ENCODE measurements at places on chromosomes 3 and 15.

DNA sequence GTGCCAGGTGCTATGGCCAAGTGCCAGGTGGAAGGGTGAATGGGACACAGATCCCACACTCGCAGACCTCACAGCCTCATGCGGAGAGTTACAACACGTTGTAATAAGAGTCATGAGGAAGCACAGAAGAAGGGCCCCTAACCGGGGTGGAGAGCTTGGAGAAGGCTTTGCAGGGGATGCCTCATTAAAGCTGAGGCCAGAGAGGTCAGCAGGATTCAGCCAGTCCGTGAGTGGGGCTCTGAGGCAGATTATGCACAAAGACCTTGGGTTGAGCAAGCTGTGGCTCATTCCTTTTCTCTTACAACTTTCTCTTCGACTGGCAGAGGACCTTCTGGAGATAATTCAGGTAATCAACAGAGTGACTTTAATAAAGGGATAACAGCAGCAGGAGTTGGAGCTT is 65.3 kb upstream of the SNRK start:
- DNase-seq: no peak

- peak; percentile 8 for DNase-seq
These were observed 31.9 kb upstream of the ZNF280D start for GRCh38 chr15:56765251-56765650.

DNA sequence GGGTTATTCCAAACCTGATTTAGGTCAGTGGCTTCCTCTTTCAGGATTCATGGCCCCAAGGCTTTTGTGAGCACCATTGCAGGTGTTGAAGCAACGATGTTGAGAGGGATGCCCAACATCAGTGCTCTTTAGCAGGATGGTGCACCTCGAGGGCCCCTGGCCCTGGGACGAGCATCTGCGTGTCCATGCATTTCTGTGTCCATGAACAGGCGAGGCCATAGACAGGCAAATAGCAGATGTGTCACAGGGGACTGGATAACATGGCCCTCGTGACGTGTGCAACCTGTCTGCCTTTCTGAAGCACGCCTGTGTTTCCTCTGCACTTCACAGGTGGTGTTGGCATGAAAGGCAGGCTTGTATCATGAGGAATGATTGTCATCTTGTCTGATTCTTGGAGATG is 132.3 kb downstream of the SNRPN start:
- no peak for DNase-seq

GRCh38 chr3:150495149-150495548 is 51.1 kb downstream of the SERP1 start:
- DNase-seq: no peak

GRCh38 chr3:150349314-150350097 is 58.6 kb upstream of the TSC22D2 start:
- no peak for DNase-seq

DNA sequence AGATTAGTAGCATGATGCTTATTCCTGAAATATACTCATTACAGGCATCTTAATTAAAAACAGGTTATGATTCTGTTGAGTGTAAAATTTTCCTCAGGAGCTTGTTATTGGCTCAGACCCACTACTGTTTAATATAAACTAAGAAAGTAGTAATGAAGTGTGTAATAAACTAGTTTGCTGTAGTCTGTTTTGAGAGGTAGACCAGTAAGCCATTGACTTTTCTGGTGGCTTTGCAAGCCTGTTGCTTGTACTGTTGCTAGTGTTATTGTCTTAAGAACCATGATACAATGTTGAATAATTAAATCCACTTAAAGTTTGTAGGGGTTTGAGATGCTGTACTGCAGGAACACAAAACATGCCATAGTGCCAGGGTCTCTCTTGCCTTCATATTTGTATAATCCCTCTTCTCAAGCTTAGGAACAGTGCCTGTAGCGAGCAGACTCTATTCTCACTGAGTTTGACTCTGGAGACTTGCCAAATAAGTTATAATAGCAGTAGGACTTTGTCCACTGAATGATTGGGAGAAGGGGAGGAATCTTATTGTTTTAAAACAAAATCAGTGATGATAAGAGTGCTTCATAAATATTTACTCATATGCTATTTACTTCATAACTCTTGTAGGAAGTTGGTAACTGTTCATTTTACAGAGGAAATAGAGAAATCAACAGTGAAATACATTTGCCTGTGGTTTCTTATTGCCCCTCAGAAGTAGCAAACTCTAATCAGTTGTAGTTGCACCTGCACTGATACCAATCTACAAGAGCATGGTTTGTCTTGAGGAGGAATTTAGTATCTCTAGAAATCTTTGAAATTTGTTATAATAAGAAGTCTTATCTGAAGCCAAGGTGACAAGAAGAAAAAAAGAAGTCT is 13.4 kb downstream of the TCF12 start:
- DNase-seq: peak; percentile 65

- DNase-seq: no peak
These were observed 920.7 kb upstream of the NR2F2 start for GRCh38 chr15:95409626-95410310.

GRCh38 chr3:94185753-94186152 is 122.9 kb downstream of the NSUN3 start:
- peak; percentile 2 for DNase-seq

- DNase-seq: no peak
These were observed 67.3 kb downstream of the P2RY1 start for GRCh38 chr3:152902141-152902669.

GRCh38 chr15:63180746-63181145 is 8.7 kb upstream of the RAB8B start:
- DNase-seq: no peak

GRCh38 chr3:161316006-161316689 is 55.2 kb downstream of the SPTSSB start:
- DNase-seq: no peak

DNA sequence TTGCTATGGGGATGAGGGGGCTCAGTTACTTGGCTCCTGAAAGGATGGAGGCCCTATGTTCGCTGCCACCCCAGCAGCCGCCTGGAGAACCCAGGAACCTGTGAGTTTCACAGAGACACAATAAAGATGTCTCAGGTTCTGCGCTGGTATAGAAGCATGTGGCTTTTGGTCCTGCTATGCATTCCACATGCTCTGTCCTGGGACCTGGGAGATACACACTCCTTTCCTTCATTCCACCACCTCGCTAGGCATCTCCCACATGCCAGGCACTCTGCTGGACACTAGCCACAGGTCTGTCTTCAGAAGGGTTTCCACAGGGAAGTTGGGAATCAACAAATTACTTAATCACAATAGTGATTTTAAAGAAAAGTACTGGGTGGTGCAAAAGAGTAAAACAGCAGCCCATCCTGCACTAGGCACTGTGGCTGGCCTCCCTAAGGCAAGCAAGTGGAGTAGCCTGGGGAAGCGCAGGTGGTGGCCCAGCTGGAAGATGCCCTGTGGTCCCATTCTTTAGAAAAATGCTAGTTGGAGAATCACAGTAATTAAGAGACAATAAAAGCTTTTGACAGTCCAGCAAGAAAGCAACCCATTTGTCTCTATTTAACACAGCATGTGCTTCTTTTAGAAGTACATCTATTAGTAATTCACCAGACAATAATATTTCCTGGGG is 408.9 kb upstream of the WNT5A start:
- DNase-seq: no peak

- DNase-seq: no peak
These were observed 160.7 kb downstream of the PDE8A start for GRCh38 chr15:85142312-85142711.

DNA sequence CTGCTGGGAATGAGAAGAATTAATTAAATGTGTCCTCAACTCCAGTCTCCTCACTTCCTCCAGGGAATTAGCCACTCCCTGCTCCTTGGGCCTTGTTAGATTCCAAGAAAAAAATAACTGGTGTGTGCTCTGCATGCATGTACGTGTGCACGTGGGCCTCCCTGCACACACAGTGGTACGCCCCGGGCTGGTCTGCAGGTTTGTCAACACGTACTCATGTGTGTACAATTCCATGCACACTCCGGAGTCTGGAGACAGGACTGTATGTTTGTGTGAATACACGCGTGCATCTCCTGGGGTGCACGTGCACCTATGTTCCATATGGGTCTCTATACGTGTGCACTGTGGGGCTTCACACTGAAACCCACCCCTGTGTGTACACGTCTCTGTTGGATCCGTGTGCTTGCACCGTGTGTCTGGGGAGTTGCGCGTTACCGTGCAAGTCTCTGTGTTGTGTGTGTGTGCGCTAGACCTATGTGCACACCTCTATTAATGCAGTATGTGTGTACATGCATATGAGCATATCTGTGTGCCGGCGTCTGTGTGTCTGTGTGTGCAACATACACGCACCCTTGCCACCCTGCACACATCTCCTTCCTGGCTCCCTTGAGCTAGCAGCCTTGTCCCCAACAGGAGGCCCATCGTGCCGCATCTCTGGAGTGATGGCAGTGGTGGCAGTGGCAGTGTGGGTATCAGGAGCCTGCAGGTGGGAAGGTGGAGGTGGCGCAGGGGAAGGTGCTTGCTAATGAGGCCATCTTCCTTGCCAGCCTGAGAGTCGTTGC is 210.1 kb downstream of the TBC1D2B start:
- DNase-seq: no peak

DNA sequence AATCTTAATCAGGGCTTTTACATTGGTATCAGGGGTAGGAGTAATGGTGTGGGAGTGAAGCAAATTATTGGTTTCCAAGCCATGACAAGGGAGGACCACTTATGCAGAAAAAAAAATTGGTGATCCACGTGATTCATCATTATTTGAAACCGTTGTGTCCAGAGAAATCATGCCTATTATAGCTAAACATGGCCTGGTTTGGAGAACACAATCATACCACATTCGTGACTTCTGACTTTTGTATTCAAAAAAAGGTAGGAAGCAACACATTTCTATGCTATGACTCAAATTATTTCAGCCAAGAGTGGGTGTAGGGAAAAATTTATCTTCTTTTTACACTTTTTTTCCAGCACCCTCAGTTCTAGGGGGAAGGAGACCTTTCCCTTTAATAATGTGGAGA is 924.3 kb upstream of the GBE1 start:
- no peak for DNase-seq

- DNase-seq: no peak
These were observed 123.3 kb upstream of the TP63 start for GRCh38 chr3:189507856-189508255.

DNA sequence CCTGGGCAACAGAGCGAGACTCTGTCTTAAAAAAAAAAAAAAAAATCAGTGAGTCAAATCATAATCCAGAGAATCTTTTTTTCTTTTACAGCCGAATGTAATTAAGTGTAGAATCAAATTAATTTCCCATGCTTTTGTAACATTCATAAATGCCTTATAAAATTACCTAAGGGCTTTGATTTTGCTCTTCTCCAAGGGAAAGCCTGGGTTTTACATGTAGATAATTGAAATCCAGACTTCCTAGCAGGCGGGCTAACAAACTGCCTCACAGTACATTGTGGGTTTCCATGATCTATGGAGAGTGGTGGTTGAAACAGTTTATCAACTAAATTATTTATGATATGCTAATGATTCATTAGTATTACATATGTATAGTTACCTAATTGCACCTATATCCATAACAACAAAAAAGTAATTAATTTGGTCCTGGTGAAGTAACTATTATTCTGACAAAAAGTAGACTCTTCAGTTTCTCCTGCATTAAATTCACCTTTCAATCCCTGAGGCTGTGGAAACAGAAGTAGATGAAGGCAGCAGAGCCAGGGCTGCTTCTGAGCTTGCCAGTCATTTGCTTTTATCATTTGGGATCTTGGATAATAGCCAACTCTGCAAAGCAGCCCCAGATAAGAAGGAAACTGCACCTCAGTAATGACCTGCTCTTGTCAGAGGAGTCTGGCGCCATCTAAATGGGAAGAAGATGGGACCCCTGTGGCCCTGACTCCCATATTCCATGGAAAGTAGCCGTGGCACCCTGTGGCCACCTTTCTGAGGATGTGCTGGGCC is 9.5 kb downstream of the CCR9 start:
- DNase-seq: no peak

DNA sequence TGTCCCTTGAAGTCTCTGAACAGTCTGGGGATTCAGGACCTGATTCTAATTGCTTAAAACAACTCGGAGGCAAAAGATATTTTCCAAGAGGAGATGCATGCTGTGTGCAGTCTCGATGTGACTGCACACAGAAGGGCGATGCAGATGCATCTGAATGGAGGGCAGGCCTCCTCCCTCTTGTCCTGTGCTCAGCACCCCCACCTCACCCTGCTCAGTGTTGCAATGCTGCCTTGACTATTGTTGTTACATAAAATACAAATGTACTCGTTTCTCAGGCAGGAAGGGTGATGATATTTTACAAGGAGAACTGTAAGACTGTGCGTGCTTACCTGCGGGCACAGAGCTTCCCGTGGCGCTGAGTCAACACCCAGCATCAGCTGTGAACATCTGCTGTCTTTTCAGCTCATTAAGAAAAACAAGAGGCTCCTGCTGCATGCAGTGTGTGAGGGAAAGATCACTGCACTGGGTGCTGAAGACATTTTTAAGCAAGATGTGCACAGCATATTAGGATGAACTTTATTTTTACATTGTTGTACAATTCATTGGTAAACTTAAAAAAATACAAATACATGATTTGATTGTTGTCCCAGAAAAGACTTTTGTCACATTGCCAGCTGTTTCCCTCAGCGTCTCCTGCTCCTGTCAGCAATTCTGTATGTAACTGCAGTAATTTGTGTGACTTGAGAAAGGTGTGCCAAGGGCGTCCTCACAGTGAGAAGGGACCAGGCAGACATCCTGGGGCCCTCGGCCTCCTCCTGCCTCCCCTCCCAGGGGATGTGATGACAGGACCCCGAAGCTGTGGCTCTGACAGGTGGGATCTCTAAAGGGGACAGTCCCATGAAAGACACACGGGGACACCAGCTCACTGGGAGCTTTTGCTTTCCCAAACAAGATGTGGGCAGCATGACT is 56.3 kb upstream of the RPL32 start:
- DNase-seq: no peak

- no peak for DNase-seq
These were observed at the start of gene ANKRD63 for GRCh38 chr15:40282869-40283614. TSS of gene ANKRD63 (minus strand) at chr15:40283064. CDS start at chr15:40282586, 478 bp downstream.

DNA sequence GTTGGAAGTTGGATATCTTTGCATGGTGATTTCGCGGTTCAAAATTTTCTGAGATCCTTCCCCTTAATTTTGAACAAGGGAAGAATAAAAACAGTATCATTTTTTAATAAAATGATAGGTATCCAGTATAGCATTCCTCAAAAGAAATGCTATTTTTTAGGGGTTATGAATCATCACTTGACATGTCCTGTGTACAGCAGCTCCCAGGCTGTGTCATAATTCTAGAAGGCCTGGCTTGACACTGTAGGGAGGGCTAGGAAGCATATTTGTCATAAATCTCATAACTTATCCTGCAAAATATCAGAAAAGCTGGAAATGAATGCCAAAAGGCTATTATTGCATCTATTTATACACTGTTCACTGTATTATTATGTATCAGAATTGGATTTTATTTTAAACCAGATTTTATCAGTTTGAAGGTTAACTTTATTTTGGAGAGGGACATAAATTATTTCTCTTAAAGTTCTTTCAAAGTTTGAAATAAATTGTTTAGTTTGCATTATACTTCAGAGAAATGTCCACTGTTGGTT is 539.1 kb upstream of the ROBO2 start:
- DNase-seq: no peak

DNA sequence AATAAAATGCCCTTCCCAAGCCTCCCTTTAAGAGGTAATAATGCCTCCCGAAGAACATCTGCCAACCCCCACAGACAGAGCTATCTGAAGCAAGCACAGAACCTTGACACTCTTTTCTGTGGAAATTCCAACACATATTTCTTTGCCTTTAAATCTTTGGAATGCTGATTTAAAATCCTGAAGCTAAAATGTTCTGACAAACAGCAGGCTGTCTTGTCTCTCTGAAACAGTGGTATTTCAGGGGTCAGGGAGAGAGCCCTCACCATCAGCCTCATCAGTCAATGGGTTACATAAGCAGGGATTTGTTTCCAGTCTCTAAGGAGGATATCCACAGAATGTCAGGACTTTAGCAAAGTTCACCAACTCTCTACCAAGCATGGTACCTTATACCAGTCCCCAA is 27.8 kb upstream of the ARHGEF3 start:
- no peak for DNase-seq
